ENCODE measurements at places on chromosomes 12 and 14. TPM values are rescaled to one million over a fixed set of nuclear protein-coding genes. Genes with fewer than 3 reads are reported as not detected.

- DNase-seq = no peak
These were observed 273.1 kb downstream of the C12orf50 start for GRCh38 chr12:87756111-87756510.

GRCh38 chr12:119544765-119545625, 48.6 kb upstream of the TMEM233 start:
- peak; percentile 87 for DNase-seq

GRCh38 chr12:17793854-17794253, 296.1 kb downstream of the RERGL start:
- DNase-seq = no peak

- no peak for DNase-seq
These were observed 268.8 kb downstream of the ADGRD1 start for GRCh38 chr12:131222329-131223139.

DNA sequence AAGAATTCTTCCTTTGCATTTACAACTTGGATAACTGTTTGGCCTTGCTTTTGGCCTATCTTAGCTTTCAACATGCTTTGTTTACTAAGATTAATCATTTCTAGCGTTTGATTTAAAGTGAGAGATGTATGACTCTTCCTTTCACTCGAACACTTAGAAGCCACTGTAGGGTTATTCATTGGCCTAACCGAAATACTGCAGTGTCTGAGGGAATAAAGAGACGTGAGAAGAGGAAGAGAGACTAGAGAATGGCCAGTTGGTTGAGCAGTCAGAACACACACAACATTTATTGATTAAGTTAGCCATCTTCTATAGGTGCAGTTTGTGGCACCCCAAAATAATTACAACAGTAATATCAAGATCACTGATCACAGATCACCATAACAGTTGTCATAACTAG, 62.3 kb upstream of the CCDC175 start:
- no peak for DNase-seq

The IL22 gene
- polyA plus RNA-seq = not detected
